T-helper 22 cell (primary cell): ENCODE measurements at places on chromosomes 6 and 20.

GRCh38 chr20:25571240-25571639, 14.1 kb downstream of the NINL start:
- no peak for DNase-seq

- no peak for DNase-seq
Observed at GRCh38 chr20:57711311-57711712, 1.5 kb upstream of the PMEPA1 start.

- no peak for DNase-seq
Observed at GRCh38 chr6:47221565-47221964, 88.1 kb downstream of the TNFRSF21 start.

- no peak for DNase-seq
Observed at GRCh38 chr6:154773610-154774089, 40.4 kb downstream of the SCAF8 start.

DNA sequence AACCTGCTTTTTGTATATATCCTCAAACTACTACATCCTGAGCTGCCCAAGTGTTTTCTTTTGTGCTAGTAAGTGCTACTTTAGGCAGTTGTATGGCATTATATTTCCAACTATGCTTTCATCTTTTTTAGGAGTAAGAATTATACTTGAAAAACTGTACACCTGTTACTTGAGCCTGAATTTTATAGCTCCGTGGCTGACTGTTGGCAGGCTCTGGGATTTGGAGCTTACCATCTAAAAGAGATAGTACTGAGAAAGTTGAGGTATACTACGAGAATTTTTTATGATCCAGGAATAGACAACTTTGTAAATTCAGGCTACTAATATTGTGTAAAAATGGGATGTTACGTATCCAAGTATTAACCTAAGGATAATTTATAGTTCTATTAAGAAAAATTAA, 32.4 kb downstream of the RNF217 start:
- no peak for DNase-seq

GRCh38 chr6:137290601-137291261, 71.5 kb upstream of the IFNGR1 start:
- DNase-seq: no peak

DNA sequence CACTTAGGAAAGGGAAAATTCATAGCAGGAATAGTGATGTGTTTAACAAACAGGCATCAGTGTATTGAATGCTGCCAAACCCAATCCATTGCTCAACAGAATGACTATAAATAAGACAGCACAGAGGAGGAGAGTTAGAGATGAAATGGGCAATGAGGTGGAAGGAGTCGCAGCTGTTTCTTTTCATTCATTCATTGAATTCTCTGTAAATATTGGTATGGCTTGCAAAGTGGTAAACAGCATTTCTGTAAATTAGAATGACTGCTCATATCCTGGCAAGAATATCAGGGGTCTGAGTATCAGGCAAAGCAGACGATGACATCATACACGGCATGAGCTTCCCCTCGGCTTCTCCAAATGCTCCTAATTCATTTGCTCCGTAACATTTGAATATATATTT, 703.6 kb upstream of the SLC35B3 start:
- no peak for DNase-seq

- peak; percentile 44 for DNase-seq
Observed at GRCh38 chr6:159062564-159062945, 17.8 kb upstream of the TAGAP start.

DNA sequence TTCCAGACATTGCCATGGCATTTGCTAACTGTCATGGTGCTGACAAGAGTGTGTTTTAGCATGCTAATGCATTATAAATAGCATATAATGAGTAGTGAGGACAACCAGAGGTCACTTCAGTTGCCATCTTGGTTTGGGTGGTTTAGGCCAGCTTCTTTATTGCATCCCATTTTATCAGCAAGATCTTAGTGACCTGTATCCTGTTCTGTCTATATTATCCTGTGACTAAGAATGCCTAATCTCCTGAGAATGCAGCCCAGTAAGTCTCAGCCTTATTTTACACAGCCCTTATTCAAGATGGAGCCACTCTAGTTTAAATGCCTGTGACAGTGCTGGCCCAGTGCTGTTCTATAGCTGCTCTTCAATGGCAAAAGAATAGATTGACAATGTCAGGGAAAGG, 781.0 kb upstream of the ADGRB3 start:
- no peak for DNase-seq
